Cortex of kidney (tissue), 1 donor: ENCODE measurements at places on chromosomes 4 and X.

- no peak for DNase-seq
Observed at GRCh38 chr4:148376151-148376550, 66.1 kb downstream of the NR3C2 start.

- DNase-seq, result no peak
Observed at GRCh38 chr4:173013232-173013930, 155.2 kb upstream of the GALNT7 start.

GRCh38 chr4:158193171-158193749 is 17.0 kb upstream of the TMEM144 start:
- no peak for DNase-seq

GRCh38 chrX:54921427-54922021 is 900 bp downstream of the TRO start:
- no peak for DNase-seq

- DNase-seq, result no peak
Observed at GRCh38 chrX:7059214-7059838, 88.2 kb upstream of the STS start.

GRCh38 chr4:137370679-137371078 is 161.6 kb downstream of the PCDH18 start:
- no peak for DNase-seq

DNA sequence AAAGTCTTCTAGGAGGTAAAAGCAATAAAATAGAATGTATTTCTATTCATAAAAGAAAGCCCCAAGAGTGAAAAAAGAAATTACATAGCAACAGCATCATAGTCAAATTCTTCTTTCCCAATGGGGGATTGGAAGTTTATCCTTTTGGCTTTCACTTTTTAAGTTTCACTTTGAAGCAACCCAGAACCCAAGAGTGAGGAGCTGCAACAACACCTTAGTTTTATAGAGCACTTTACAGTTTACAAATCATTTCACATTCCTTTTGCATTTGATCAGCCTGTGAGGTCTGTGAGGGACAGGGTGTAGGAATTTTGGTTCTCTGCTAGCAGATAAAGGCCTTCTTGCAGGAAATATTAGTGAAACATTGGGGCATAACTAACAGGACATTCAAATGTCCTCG is 112.0 kb upstream of the NDP start:
- no peak for DNase-seq

DNA sequence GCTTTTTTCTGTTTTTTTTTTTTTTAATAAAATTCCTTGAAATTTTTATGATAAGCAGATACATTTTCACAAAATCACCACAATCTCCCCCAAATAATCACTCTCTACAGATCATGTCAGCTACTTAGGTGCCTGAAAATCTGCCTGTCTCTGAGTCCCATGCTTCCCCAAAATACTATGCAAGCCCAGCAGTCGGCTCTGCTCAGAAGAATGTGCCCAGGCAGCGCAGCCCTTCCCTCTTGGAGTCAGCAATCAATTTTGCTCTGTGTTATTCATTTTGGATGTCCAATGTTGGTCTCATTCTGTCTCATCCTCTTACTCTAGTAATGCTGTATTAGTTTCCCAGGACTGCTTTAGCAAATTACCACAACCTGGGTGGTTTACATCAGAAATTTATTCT is 24.9 kb upstream of the C1QTNF7 start:
- no peak for DNase-seq

- DNase-seq, result no peak
Observed at GRCh38 chrX:95626748-95627147, 1057.9 kb upstream of the DIAPH2 start.

DNA sequence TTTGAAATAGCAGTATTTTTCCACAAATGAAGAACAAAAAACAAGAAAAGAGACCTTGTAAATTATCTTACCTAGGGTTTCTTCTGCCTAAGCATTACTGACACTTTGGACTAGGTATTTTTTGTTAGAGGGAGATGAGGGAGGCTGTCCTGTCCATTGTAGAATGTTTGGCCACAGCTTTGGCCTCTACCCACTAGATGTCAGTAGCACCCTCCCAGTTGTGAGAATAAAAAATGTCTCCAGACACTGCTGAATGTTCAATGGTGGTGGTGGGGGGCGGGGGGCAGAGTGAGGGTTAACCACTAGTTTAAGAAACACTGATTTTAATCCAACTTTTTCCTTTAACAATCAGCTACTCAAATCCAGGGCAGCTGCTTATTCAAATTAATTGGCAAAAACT is 25.8 kb downstream of the OTUD4 start:
- no peak for DNase-seq

DNA sequence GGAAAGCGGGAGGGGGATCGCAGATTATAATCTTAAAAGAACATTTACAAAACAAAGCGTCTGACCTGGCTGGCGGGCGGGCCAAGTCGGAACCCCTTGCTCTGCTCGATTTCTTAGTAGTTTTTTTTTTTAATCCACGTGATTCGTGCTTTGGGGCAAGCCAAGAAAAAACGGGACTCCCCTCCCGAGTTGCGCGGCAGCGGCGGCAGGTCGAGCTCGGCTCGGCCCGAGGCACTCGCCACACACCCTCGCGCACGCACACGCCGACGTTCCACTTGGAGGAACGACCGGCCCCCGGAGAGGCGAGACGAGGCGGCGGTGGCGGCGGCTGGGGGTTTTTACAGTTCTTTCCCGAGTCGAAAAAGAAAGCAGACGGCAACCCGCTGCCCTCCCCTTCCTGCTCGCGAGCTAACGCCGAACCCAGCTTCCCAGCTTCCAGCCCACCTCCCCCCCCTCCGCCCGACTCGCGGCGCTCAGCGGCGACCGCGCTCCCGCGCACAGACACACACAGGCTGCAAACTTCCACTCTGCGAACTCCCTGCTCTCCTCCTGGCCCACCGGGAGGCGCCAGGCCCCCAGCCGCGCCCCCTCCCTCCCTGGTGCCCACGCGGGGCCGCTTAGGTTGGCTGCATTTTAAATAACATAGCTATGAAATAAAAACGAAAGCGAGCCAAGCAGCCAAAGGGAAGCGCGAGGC is 1.2 kb downstream of the BCOR start:
- DNase-seq, result no peak

DNA sequence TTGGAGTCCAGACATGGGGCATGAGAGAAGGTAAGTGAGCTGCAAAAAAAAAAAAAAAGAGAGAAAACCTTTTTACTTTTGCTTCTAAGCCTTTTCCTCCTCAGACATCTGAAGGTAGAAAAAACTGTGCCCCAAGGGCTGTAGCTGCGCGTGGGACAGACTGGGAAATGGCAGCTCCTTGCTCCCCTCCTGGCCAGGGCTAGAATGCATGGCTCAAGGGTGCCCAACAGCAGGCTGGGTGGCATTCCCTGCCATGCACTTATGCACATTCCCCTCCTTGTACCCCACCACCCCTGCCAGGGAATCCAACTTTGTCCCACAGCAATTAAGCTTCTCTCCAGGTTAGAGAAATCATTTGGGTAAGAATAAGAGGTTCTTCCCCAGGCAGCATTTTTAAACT is 421.2 kb downstream of the TRAM1L1 start:
- no peak for DNase-seq

DNA sequence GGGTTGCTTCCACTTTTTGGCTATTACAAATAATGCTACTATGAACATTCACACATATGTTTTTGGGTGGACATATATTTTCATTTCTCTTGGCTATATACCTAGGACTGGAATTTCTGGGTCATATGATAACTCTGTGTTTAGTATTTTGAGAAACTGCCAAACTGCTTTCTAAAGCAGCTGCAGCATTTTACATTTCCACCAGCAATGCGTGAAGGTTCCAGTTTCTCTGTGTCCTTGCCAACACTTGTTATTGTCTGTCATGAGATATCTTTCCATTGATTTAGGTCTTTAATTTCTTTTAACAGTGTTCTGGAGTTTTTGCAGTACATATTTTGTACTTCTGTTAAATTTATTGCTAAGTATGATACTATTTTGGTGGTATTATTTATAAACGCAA is 48.3 kb downstream of the CLCN5 start:
- no peak for DNase-seq

DNA sequence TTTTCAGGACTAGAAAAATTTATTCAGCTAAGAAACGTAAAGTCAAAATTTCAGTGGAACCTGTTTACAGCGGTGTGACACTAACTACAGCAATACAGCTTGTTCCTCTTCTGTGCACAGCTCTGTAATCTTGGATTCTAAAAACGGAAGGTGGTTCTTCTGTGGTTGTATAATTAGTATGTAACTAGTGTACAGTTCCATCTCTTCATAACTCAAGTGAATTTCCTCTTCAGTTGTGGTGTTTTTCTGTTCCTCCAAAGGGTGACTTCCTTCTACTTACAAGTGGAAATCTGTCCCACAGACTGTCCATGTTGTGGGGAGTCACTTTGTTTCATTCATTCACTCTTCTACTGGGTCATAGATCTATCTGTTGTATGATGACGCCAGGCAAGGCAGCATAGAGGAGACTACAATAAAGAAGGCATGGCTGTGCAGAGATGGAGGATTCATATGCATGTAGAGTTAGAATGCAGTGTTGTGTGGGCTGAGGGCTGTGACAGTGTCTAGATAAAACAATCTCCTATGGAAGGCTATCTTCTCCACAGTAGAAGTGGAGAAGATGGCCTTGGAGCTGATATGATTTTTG is 5.4 kb downstream of the DAPP1 start:
- DNase-seq, result no peak

DNA sequence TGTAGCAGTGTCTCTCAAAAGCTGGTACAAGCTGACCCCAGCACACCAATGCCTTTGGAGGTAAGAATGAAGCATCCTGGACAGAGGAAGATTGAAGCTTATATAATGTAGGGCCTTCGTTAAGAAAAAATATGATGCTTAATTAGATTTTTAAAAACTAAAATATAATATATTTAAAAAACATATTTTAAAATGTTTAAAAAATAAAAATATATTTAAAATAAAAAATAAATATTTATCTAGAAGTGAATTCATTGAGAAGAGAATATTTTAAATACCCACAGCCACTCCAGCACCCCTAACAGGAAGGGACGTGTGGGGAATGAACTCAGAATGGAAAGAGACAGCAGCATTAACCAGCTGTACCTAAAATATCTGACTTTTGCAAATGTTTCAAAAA is 65.1 kb upstream of the DDX53 start:
- no peak for DNase-seq

- DNase-seq, result no peak
Observed at GRCh38 chr4:109588176-109588575, 28.1 kb downstream of the MCUB start.

DNA sequence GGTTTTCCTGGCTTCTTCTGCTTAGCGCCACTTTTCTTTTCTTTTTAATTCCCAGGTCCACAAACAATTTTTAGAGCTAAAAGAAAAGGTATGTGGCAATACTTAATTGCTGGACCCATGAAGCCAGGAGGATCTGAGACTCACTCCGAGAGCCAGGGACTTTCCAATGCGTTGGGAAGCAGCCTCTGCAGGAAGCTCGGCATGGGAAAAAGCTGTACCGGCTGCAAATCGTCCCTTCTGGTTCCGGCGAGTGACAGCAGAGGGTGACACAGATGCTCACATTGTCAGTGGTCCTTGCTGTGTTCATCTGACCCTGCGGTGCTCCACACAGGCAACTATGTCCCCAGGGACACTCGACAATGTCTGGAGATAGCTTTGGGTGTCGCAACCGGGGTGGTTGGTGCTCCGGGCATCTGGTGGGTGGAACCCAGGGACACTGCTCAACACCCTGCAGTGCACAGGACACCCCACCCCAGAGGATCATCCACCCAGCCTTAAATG is 164.0 kb downstream of the PRKX start:
- no peak for DNase-seq

DNA sequence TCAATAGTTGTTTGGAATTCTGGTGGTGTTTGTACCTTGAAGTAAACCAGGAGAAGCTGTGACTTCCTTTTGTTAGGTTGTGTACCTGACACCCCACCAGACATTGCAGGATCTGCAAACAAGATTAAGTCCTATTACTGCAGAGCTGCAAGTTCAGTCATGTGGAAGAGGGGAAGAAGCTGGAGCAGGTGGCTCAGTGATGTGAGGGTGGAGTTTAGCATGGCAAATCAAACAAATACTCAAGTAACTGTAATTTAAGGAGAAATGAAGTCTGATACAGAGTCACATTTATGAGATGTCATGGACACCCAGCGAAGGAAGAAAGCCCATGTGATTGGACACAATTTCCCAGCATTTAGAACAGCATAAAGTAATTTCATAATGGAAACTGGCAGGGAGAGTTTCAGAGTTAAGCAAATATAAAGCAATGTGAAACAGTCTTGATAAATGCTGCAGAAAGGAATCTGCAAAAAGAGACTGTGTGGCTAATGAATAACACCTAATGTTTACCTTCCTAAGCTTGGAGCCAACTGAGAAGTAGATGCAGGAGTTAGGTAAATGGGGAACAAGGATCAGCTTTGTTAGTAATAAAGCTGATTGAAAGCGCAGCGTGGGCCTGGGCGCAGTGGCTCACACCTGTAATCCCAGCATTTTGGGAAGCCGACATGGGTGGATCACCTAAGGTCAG is 249.1 kb downstream of the GBA3 start:
- no peak for DNase-seq

DNA sequence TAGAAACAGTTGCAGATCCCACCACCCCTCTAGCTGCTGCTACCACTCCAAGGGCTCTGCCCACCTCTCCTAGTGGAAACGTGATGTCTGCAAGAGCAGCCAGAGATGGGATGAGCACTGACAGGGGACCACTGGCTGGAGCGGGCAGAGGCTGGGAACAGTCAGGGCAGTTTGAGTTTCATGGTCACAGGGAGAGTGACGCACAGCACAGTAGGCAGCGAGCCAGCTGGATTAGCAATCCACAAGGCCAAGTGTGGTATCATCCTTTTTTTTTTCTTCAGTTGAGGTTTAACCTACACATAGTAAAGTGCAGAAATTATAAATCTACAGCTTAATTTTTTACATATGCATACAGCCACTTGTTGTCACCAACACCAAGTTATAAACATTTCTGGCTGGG is 6.4 kb upstream of the SCML2 start:
- no peak for DNase-seq

GRCh38 chr4:25883565-25883964 is 20.8 kb upstream of the SEL1L3 start:
- DNase-seq, result no peak

DNA sequence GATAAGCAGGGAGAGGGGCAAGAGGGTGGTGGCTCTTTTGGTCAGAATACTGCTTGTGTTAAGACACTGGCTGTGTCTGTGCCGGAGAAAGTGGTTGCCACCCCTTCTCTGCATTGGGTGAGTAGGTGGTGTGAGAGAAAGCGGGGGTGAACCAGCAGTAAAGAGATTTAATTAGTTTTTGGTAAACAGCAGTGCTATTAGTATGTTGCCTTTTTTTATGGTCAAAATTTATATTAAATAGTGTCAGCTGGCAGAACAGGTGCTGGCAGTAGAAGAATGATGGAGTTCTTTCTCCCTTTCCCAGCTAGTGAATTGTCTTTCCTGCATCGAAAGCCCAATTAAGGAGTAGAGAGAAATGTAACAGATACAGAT is 181.6 kb downstream of the LARP7 start:
- DNase-seq, result no peak

DNA sequence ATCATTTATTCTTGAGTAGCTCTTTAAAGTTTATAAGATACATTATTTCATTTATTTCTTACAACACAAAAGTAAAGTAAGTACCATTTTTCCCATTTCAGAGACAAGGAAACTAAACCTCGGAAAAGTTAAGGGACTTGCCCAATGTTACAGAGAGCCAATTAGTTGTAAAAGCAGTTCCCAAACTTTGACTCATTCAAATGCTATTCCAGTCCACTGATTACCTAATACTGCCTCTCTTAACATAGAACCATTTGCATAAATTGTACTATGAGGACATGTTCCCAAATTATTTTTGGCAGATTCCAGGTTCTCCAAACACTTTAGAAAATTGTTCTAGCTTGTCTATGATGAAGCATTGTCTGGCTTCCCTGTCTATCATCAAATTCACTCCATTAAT is 45.6 kb upstream of the GRIA3 start:
- DNase-seq, result no peak
